Stimulated activated memory B cell treated with anti-CD40 and anti-IgM and Interleukin-4, amounts not matched to agents 10 μg/mL and 1 μg/mL and 100 μg/mL, for 72 hours (primary cell): ENCODE measurements at places on chromosomes 7 and 10.

GRCh38 chr10:112835217-112835715, 114.8 kb upstream of the TCF7L2 start:
- no peak for ATAC-seq

GRCh38 chr7:24701261-24702235, 55.7 kb downstream of the GSDME start:
- ATAC-seq = no peak

DNA sequence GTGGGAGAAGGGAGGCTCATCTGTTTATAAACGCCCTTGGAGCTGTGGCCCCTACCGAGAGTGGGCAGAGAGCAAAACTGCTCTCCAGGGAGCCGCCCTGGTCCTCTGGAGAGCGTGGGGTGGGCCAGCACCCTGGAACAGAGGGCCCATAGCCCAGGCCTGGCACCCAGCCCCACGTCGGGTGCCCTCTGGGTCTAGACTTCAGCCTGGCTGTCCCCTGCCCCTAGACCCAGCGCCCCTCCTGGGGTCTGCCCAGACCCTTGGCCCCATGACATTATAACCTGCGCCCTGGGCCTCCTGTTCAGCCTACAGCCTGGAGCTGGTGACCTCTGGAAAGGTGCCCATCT, 24.7 kb downstream of the GET4 start:
- no peak for ATAC-seq

- no peak for ATAC-seq
These were observed 208.8 kb downstream of the THSD7A start for GRCh38 chr7:11623093-11623678.

DNA sequence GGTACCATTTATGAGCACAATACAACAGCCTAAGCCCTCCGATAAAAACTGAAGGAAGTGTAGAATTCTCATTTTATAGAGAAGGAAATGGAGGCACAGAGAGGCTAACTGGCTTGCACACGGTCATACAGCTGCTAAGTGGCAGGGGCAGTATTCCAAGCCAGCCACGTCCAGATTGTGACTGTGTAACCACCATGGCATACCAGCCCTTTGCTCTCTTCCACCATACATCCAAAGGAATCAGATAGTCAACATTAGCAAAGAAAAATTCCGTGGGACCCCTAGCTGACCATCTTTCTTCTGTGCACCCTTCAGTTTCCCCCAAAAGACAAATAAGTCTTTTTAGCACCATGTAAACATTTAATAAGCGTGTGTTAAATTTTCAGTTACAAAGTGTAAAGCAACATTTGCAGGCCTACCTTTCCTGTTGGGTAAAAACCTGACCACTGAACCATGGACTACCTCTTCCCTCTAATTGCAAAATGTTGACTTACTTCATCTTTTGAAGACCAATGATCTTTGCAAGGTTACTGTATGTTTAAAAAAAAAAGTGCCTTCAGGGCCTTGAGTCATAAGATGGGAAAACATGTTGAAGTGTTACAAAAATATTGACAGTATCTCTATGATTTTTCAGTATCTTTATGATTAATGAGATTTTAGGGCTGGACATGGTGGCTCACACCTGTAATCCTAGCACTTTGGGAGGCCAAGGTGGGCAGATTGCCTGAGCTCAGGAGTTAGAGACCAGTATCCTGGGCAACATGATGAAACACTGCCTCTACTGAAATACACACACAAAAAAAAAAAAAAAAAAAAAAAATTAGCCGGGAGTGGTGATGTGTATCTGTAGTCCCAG, 24.3 kb upstream of the PDZD8 start:
- no peak for ATAC-seq

DNA sequence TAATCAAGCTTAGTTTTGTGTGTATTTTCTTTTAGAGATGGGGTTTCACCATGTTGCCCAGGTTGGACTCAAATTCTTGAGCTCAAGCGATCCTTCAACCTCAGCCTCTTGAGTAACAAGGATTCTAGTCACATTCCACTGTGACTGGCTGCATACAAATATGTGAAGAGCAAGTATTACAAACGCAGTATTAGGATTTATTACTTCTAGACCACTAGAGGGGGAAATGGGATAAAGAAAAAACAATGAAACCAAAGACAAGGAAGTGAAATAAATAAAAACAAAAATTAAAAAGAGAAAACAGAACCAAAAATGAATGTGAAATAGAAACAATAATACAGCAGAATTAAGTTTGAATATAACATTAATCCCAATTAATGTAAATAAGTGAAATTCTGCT, 308.7 kb downstream of the ANKRD30A start:
- no peak for ATAC-seq

DNA sequence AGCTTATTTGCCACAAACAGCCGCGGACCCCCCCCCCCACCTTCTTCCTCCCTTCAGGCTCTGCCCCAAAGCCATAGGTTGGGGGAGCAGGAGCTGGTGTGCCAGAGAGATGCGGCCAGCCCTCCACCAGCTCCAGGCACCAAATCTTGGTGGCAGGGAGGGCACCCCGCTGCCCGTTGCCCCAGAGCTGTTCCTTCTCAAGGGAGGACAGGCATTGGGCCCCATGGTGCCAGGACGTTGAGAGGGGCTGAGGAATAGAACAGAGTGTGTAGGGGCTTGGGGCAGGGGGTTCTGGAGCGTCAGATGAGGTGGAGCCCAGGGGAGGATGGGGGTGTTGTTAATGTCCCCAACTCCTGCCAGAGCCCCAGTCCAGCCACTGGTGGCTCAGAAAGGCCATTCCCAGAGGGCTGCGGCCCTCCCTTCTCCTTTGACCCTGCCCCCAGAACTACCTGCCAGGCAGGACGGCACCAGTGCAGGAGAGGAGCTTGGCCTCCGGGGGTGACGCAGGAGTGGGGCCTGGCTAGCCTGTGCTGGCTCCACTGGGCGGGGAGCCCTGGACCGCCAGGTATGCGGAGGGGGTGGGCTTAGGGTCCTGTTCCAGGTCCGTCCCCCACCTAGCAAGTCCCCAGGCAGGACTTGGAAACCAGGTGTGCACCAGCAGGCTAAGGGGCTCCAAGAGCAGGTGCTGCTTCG, 10.0 kb upstream of the SEC24C start:
- no peak for ATAC-seq

DNA sequence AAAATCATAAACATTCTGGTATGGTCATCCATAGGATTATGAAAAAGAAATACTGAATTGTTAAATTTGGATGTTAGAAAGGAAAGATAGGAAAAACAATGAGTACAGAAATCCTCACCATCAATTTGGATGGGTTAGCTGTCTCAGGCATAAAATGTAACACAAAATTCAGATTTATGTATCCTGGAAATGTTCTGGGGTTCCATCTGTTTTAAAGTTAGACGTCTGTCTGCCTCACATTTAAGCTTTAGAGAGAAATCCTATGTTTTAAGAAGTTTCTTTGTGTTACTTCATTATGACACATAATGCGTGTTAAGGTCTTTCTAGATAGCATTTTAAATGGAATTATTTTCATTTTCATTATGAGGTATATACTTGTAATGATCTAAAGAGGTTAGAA, 103.5 kb downstream of the REEP3 start:
- no peak for ATAC-seq

DNA sequence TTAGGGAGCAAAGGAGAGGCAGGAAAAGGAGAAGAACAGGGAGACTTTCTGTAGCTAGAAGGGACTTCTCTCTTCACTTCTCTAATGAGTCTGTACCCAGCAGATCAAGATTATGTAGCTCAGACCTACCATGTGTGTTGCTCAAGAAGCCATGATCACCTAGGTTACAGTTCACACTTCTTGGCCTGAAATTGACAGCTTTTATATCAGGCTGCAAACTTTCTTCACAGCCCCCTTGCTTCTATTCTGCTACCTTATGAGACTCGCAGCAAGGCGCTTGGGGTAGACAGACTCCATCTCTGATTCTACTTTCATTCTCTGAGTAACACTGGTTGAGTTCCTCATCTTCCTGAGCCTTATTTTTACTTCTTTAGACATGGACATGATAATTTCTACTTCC, 19.6 kb upstream of the GIMAP2 start:
- no peak for ATAC-seq

- ATAC-seq = no peak
These were observed 420.7 kb upstream of the NFE2L3 start for GRCh38 chr7:25731068-25731845.

- ATAC-seq = no peak
These were observed 573.9 kb upstream of the PCDH15 start for GRCh38 chr10:55374917-55375316.

DNA sequence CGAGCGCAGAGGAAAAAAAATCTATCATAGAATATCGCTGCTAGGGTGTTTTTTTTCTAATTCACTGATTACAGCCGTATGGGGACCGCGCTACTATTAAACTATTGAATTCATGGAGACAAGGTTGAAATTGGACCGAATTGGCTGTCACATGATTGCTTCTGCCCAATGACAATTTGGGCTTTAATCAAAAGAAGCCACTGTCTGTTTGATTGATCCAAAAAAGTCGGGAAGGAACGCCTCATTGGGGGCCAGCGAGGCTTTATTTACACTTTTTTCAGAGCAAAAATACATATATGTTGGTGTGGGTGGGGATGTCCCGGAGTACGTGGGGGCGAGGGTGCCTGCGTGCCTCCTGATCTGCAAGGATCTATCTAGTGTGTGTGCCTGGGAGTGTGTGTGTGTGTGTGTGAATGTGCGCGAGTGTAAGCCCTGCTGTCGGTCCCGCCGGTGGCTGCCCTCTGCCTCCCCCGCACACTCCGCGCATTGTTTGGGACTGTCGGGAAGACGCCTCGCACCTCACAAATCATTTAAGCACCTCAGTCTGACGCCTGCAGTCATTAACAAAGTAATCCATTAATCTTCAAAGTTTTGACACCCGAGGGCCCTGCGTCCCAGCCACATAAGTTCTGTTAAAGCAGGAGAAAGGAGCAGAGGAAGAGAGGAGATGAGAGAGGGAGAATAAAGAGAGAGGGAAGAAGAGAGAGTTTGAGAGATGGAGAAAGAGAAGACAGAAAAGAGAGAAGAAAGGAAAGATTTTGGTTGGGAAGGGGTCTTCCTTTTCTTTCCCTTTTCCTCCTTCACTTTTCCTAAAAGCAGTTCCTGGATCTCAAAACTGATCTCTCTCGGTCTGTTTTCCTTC, at the start of gene HOXA2:
Gene HOXA2 (minus strand): TSS at position 103 of the 862 bp plus-strand sequence. CDS start 183 bp downstream, outside the sequence.
- ATAC-seq = no peak

DNA sequence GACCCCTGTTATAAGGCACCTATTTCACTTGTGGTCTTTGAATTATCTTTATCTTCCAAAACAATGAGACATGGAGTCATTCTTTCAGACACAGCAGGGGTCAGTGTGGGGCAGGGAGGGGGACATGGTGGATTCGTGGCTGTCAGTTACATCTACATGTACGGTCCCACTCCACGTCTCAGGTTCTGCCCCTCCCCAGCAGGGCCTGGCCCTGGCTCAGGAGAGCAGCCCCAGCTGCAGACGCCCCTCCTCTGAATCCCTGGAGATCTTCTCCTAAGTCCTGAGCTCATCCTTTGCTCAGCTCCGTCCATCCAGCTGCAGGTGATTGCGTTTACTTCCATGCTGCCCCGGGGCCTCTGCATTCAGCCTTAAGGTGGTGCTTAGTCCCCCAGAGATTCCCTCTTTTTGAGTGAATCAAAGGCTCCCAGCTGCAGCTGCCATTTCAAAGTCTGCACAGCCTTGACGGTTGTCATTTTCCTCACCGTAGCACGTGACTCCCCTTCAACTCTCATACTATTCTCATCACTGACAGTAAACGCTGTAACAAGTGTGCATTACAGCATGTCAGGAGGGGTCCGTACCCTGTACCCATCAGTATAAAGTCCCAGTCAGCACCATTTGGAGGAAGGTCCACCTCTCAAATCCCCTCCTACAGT, 113.4 kb upstream of the TCERG1L start:
- no peak for ATAC-seq

DNA sequence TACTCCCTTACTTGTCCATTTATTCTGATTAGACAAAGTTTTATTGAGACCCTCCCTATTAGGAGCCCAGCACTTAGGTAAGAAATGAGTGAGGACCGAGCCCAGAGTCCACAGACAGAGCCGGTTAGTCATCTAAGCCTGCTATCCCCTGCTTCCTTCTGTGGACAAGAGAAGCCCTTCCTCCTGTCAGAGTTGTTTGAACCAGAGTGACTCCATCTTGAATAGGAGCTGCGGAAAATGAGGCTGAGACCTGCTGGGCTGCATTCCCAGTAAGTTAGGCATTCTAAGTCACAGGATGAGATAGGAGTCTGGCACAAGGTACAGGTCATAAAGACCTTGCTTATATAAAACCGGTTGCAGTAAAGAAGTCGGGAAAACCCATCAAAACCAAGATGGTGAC, 109.1 kb downstream of the CPXM2 start:
- no peak for ATAC-seq

- no peak for ATAC-seq
These were observed 17.6 kb downstream of the ARHGAP19 start for GRCh38 chr10:97274828-97275227.

DNA sequence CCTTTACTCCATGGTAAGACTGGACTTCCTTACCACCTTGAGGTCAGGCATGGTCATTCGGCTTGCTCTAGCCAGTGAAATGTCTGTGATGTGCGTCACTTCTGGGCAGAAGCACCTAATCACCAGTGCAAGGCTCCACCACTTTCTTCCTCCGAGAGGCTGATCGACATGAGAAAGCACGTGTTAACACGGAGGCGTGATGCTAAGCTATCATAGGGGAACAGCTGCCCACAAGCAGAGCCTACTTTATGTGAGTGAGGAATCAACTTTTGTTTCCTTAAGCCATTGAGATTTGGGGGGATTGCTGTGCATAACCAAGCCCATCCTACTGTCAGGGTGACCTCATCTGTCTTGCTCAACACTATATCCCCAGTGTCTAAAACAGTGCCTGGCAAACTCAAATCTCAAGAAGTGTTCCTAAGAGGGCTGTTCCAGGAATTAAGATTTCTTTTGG, 23.1 kb upstream of the SAR1A start:
- ATAC-seq = no peak

GRCh38 chr7:131546583-131547141, 9.8 kb downstream of the PODXL start:
- no peak for ATAC-seq

DNA sequence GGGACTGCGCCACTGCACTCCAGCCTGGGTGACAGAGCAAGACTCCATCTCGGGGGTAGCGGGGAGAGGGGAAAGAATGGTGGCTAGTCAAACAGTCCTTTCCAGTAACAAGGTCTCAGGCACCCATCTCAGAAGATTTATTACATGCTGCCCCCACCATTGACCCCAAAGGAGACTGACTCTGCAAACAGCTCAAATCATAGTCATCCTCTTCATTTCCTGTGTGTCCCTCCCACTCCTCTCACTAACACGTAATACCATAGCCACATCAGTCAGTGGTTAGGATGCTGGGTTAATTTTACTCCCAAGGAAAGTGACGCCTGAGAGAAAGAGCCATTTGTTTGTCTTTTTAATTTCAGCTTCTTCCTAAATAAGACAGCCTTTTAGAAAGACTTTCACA, 56.6 kb upstream of the BET1 start:
- no peak for ATAC-seq

DNA sequence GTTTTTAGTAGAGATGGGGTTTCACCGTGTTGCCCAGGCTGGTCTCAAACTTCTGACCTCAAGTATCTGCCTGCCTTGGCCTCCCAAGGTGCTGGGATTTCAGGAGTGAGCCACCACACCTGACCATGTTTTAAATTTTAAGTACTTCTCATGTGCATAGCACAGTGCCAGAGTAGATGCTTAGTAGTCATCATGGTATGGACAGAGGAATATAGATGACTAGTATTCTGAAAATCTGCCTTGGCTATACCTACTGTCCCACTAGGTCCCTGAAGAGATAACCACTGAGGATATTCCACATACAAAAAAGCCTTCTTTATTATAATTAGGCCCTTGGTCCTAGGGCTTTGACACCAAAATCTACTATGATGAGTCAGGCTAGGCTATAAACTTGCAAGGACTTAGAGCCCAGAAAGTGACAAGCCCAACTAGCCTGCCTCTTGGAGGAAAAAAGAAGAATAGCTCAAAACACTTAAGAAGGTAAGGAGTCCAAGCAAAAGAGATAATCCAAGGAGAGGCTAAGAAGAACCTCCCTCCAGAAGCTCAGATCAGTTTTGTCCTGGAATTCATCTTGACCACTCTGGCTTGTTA, 34.0 kb downstream of the LUC7L2 start:
- ATAC-seq = no peak
